ENCODE measurements at places on chromosomes 3 and 15.
A peak's percentile ranks its signal among the peaks of the same experiment; 100 is the strongest.

DNA sequence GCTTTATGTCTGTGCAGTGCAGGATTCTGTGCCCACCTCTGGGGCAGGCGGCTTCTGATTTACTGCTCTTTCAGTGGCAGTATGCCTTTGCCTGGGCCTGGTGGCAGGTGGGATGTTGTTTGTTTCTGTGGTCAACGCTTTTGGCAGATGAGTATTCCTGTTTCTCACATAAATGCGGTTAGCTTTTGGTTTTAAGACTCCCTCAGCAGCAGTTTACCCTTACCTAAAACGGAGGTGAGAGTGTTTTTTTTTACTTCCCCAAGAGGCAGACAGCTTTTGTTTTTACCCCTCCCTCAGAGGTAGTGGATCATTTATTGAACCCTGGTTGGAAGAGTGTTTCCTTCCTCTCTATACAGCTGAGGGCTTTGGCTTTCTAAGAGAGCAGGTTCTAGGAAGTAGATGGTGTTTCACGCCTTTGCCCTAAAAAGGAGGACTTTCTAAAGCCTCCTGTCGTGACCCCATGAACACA, 134.1 kb upstream of the PLSCR5 start:
- no peak for DNase-seq

DNA sequence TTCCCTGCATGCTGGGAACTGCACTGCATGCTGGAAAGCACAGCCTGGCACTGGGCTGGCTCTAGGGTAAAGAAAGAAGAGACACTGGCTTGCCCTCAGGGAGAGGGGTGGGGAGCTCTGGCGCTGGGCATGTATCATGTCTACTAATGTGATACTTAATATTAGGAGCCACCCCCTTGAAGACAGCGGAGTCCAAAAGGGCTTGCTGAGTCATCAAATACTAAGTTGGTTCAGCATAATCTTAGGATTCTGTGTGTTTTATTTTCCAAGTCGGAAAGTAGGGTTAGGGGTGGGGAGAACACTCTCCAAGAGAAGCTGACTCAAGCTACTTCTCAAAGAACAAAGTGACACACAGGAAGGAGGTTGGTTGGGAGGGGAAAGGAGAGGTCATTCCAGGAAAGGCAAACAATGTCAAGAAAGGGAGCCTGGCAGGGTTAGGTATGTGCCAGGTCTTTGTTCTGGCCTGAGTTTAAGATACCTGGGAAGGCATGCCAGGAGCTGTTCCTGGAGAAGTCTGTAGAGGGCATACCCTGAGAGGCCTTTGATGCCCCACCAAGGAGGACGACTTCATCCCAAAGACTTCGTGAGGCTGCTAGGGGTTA, 237.8 kb upstream of the NR2E3 start:
- DNase-seq, result no peak

DNA sequence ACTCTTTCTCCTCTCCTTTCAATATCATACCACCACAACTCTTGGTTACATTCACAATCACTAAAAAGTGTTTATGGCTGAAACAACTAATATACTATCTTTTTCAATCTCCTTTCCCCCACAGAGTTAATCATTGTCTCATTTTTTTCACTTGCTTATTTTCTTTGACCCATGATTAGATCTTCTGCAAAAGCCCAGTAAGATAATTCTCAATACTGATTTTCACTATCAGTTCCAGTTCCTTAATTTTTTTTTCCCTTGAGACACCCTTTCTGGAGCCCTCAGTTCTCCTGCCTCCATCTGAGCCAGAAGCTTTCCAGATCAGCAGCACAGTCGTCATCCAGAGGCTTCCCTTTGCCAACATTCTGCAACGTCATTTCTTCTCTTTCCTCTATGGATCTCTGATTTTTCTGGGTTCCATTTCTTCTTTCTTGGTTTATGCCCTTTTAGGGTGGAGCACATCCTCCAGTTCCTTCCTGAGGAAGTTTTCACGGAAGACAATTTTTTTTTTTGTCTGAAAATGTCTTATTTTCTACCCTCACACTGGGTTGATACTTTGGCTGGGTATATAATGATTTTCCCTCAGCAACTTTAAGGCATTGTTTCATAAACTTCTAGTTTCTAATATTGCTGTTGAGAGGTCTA, 88.7 kb upstream of the C15orf39 start:
- DNase-seq, result no peak

GRCh38 chr3:118425272-118425837, 609.3 kb downstream of the IGSF11 start:
- no peak for DNase-seq

DNA sequence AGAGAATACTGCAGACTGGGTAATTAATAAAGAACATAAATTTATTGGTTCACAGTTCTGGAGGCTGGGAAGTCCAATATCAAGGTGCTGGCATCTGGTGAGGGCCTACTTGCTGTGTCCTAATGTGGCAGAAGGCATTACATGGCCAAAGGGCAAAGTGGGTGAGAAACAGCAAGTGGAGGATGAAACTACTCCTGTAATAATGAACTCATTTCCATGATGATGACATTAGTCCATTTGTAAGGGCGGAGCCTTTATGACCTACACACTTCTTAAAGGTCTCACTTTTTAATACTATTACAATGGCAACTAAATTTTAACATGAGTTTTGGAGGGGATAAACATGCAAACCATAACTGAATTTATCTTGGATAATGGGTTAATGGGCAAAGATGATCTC, 139.6 kb upstream of the SGO1 start:
- no peak for DNase-seq

GRCh38 chr3:59754456-59755129, 704.8 kb upstream of the CFAP20DC start:
- DNase-seq, result no peak

GRCh38 chr3:139695426-139696313, 17.9 kb upstream of the NMNAT3 start:
- peak; percentile 84 for DNase-seq

- DNase-seq, result no peak
Measured at GRCh38 chr3:15601046-15601398, 347 bp downstream of the HACL1 start.

DNA sequence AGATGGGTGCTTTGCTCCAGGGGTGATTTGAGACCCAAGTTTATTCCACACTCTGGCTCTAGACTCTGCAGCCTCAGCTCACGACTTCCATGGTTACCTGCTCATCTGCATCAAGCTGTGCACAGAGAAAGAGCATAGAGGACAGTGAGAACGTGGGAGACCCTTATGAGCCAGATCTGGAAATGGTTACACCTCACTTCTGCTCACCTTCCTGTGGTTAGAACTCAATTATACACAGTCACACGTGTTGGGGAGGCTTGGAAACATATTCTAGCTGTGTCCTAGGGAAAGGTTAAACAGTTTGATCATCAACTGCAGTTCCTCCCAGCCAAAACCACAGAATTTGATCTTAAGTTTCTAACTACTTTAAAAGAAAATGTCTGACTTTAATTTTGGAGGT, 1.8 kb downstream of the FETUB start:
- no peak for DNase-seq

- no peak for DNase-seq
Measured at GRCh38 chr3:95228416-95228815, 1165.6 kb downstream of the NSUN3 start.

- no peak for DNase-seq
Measured at GRCh38 chr3:39644176-39644575, 165.2 kb upstream of the MYRIP start.

- no peak for DNase-seq
Measured at GRCh38 chr3:34862456-34862855, 776.9 kb upstream of the ARPP21 start.

DNA sequence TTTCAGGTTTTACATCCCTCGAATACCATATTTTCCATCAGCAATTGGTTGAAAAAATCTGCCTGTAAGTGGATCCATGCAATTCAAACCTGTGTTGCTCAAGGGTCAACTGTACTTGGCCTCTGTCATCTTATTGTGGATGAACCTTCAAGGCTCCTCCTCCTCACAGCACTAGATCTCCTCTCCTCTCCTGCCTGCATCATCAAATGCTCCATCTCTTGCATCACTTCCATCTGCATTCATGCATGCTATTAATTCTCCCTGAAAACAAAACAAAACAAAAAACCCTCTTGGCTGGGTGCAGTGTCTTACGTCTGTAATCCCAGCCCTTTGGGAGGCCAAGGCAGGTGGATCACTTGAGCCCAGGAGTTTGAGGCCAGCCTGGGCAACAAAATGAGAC, 10.1 kb downstream of the BCL2L10 start:
- peak; percentile 95 for DNase-seq

- no peak for DNase-seq
Measured at GRCh38 chr3:29741231-29741630, 460.4 kb downstream of the RBMS3 start.

GRCh38 chr3:114454551-114455251, 160.9 kb downstream of the TIGIT start:
- DNase-seq, result no peak

DNA sequence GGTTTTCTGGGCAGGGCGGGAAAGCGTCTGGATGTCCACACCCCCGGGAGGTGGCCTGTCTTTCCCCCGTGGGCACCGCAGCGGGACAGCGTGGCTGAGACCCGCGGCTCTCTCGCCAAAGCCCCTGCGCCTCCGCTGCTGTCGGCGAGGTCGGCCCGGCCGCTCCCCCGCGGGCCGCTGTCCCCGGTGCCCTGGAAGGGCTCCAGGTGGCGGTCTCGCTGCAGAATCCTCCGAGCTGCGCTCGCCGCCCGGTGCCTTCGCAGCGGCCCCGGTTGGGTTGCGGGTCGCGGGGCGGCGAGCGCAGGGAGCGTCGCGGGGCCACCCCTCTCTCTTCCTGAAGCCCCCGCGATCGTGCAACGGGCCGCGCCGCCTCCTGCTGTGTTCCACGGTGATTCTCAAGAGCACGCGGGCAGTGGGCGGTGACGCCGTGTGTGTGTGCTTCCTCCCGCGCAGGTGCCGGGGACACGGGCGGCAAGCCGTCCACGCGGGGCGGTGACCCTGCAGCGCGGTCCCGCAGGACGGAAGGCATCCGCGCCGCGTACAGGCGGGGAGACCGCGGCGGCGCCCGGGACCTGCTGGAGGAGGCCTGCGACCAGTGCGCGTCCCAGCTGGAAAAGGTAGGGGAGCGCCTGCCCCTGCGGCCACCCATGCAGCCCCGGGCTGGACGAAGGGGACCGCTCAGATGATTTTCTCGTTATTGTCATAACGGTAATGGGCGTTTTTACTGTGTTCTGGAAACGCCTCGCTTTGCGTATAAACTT, 54.4 kb downstream of the LRRK1 start:
- no peak for DNase-seq

GRCh38 chr3:134350861-134351311, 23.4 kb downstream of the AMOTL2 start:
- DNase-seq, result no peak

DNA sequence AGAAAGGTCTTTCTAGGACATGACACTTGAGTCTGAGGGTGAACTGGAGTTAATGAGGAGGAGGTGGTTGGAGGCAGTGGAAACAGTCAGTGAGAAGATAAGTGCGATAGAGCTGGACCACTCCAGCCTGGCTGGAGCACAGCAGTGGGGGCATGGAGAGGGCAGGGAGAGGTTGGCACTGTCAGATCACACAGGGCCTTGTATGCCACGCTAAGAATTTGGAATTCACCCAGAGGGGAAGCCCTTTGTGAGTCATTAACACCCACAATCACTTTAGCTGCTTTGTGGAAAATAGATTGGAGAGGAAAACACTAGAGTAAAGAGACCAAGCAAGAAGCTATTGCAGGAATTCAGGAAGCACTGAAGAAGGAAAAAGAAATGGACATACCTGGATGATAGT, 83.3 kb downstream of the ZNF621 start:
- no peak for DNase-seq

DNA sequence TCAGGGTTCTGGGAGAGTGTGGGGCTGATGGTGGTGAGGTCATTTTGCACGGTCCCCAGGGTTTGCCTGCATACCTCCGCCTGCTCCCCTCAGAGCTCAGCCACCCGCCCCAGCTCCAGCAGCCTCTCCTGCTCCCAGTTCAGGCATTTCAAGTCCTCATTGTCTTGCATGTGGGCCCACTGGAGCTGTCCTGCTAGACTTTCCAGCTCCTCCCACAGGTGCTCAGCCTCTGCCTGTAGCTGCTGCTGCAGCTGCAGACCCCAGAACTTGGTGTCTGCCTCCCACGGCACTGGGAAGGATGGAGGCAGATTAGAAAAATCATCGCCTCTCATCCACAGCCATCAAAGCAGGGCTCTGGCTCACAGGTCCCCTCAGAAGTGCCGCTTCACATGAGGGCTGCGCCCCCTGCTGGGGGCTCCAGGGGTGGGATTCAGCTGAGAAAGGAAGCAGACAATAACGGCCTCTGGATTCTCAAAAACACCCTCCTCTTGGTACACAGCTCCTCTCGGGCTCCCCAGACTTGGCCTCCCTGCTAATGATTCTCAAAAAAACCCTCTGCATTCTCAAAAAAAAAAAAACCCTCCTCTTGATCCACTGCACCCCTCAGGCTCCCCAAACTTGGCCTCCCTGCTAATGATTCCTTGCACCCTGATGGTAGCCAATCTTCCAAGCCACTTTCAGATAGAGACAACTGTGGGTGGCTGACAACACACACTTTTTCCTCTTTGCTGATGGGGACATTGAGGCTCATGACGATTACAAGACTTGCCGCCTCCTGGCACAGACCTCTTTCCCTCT, 89.3 kb upstream of the C2CD4B start:
- no peak for DNase-seq

GRCh38 chr3:166447513-166447912, 610.3 kb upstream of the BCHE start:
- DNase-seq, result no peak

DNA sequence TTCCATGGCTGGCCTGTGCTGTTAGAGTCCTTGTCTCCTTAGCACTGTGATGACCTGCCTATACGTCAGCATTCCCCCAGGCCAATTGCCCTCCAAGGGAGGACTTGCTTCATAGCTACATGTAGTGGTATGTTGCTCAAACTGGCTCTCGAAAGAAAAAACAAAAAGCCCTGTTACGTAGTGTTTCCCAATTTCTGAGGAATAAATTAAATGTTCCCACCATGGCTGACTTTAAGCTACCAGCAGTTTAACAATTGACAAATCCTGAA, 54.6 kb downstream of the WNT7A start:
- no peak for DNase-seq
